ENCODE measurements at places on chromosomes 5 and 9. TPM values are rescaled to one million over a fixed set of nuclear protein-coding genes. Genes with fewer than 3 reads are reported as not detected.
A peak's percentile ranks its signal among the peaks of the same experiment; 100 is the strongest.

The NUDT12 gene
- 12.6 TPM for polyA plus RNA-seq

The FGF1 gene
- 6.2 TPM for polyA plus RNA-seq

- peak; percentile 2 for DNase-seq
These were observed 115.8 kb downstream of the EMB start for GRCh38 chr5:50325237-50325832.

DNA sequence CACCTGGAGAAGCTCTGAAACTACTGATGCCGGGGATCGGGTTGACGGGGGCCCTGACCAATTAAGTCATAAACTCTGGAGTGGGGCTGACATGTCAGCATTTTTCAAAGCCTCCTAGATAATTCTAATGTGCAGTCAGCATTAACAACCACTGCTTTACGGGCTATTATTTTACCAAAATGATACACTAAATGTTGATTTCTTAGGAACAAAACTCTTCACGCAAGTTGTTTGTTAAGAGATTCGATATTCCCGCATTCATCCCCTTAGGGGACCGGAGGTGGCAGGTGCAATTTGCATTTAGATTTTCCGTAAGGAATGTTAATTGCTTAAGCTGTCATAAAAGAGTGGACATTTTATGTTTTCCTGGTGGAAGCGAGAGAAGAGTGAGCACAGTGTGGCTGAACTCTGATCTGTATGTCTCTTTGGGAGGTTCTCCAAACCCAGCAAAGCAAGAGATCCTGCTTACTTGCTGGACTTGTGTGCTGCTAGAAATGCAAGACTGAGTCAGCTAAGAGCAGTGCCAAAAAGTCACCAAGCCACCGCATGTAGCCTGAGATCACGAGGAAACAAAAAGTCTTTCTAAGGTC, 77.6 kb downstream of the UGCG start:
- peak; percentile 49 for DNase-seq

All from muscle of leg (tissue), 16 donors.